ENCODE measurements at places on chromosomes 13 and 19.
A peak's percentile ranks its signal among the peaks of the same experiment; 100 is the strongest.

DNA sequence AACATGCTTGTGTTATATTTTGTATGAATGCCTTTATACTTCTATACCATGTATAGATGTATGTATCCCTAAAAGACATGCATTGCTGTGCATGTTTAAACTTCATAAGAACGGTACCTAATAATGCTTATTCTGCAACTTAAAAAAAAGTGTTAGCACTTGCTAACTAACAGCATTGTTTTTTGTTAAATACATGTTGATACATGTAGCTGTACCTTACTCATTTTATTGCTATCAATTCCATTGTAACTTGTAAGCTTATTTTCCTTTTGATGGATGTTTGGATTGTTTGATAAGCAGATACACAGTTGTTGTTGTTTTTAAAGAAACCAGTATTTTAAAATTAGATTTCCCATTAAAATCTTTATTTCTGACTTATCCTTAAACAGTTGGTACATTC, 53.8 kb downstream of the CDK8 start:
- no peak for DNase-seq

GRCh38 chr13:43786766-43787517, at the start of gene ENOX1:
Gene ENOX1 (minus strand): TSS chr13:43786972.
- DNase-seq, result peak; percentile 93

GRCh38 chr13:26867451-26868091, 107.0 kb upstream of the GPR12 start:
- DNase-seq, result no peak

DNA sequence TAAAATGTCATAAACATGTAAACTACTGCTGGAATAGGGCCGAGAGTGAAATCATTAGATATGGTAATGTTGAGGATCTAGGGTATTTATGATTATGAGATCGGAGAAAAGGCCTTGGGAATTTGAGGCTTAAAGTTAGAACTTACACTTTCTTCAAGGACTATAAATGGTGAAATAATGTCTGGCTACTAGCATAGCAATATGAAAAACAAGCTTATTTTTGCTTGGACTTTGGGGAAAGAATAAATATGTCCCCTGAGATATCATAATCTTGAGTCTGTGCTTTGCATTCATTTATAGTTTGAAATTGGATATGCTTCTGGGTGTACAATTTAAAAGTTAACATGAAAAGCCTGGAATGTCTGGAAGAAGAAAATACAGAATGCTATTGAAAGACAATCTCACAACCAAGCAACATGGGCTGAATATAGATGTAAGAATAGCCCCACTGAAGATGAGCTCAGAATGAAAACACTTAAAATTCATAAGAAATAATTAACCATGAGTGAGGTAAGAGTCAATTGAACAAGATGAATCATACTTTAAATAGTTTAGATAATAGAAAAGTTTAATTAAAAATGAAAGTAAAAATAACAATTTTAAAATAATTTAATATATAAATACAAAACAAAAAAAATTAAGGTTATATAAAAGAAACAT, 1555.4 kb upstream of the MIR17HG start:
- DNase-seq, result no peak

- no peak for DNase-seq
Measured at GRCh38 chr13:23175920-23176319, 4.9 kb upstream of the SGCG start.

- DNase-seq, result no peak
Measured at GRCh38 chr13:104301171-104301975, 1235.2 kb upstream of the SLC10A2 start.

GRCh38 chr19:51830274-51830673, 35.3 kb downstream of the FPR3 start:
- DNase-seq, result peak; percentile 15

GRCh38 chr19:16374436-16374835, 49.8 kb downstream of the KLF2 start:
- no peak for DNase-seq

DNA sequence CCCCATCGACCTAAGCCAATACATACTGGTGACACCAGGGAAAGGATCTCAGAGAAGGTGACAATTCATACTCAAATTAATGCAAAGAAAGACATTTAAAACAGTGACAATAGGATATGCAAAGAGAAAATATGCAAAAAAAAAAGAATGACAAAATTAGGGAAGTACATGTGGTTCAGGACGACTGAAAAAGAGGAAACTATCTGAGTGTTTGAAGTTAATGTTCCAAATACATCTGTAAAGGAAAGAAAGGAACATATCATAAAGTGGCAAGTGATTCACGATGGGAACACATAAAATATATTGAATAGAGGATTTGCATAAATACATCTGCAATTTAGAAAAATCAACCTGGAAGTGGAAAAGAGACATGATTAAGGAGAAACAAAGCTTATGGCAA, 441.4 kb downstream of the SLITRK5 start:
- DNase-seq, result no peak

DNA sequence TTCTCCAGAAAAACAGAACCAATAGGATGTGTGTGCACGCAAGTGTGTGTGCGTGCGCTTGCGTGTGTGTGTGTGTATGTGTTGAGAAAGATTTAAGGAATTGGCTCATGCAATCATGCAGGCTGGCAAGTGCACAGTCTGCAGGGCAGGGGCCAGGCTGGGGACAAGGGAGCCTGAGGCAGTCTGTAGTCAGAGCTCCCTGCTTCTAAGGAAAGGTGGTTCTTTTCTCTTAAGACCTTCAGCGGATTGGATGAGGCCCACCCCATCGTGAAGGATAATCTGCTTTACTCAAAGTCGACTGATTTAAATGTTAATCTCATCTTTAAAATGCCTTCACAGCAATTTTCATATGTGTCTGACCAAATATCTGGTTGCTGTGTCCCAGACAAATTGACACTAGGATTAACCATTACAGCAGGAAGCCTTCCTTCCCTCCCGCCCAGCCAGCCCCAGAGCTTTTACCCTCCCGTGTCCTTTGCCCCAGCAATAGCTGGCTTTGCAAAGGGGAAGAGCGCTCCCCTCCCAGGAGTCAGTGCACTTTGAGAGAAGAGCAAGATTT, 15.0 kb upstream of the NAXD start:
- no peak for DNase-seq

DNA sequence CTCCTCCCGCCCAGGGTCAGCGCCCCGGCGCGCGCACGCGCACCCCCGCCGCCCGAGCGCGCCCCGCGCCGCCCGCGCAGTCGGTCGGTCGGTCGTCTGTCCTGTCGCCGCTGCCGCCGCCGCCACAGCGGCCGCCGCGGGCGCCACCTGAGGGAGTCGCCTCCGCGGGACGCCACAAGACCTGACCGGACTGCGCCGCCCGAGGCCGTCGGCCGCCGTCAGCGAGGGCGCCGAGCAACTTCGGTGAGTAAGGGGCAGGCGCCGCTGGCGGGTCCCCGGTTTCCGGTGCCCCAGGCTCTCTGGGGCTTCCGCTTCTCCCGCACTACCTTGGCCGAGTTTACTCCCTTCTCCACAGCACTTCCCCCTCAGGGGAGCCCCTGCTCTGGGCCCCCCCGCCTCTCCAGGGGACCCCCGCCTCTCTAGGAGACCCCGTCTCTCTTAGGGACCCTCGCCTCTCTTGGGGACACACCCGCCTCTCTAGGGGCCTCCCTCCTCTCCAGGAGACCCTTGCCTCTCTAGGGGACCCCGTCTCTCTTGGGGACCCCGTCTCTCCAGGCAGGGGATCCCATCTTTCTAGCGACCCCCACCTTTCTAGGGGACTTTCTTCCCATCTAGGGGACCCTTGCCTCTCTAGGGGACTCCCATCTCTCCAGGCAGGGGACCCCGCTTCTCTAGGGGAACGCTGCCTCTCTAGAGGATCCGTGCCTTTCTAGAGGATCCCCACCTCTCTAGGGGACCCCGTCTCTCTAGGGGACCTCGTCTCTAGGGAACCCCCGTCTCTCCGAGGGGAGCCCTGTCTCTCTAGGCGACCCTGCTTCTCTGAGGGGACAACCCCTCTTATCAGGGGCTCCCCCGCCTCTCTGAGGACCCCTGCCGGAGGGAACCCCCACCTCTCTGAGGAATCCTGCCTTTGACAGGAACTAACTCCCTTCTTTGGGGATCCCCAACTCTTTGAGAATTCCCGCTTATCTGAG, 19.3 kb upstream of the GATAD2A start:
- DNase-seq, result no peak

DNA sequence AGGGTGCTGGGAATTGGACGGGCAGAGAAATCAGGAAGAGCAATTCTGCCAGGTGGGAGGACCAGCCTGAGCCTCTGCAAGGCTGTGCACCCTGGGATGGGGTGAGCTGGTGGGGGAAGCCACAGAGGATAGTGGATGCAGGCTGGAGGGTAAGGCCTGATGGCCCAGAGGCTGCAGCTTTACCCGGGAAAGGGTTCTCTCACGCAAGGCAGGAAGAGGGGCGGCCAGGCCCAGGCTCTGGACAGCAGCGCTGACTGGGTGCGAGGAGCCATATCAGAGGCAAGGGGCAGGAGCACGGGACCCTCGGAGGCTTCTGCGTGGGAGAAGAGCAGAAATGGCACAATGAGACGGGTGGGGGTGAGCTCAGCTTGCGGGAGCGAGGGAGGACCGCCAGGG, 104.6 kb downstream of the SOX1 start:
- no peak for DNase-seq

GRCh38 chr19:31962561-31962996, 382.8 kb upstream of the ZNF507 start:
- DNase-seq, result no peak

DNA sequence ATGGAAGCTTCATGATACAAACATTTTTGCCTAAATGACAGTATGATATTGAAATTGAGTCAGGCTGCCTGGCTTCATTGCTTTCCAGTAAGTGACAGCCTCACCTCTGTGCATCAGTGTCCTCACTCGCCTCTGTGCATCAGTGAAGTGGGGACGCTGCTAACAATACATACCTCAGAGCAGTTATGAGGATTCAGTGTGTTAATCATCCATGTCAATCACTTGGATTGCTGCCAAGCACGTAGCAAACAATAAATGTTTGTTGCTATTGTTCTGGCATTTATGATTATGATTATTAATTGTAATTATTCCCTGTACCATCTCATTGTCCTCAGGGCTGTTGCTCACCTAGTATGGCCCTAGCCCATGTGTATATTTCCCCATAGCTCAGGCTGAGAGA, 8.8 kb downstream of the PPP2R1A start:
- no peak for DNase-seq

DNA sequence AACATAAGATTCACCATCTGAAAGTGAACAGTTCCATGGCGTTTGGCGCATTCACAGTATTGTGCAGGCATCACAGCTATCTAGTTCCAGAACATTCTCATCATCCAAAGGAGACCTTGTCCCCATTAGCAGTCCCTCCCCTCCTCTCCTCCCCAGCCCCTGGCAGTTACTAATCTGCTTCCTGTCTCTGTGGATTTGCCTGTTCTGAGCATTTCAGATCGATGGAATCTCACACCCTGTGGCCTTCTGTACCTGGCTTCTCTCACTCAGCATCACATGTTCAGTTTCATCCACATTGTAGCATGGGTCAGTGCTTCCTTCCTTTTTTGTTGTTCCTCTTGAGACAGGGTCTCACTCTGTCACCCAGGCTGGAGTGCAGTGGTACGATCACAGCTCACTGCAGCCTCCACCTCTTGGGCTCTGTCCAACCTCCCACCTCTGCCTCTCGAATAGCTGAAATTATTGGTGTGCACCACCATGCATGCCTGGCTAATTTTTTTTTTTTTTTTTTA, 34.6 kb downstream of the CRTC1 start:
- DNase-seq, result no peak

GRCh38 chr13:95239283-95239682, 62.0 kb downstream of the ABCC4 start:
- no peak for DNase-seq

GRCh38 chr13:104567114-104567513, 1500.9 kb upstream of the SLC10A2 start:
- no peak for DNase-seq

DNA sequence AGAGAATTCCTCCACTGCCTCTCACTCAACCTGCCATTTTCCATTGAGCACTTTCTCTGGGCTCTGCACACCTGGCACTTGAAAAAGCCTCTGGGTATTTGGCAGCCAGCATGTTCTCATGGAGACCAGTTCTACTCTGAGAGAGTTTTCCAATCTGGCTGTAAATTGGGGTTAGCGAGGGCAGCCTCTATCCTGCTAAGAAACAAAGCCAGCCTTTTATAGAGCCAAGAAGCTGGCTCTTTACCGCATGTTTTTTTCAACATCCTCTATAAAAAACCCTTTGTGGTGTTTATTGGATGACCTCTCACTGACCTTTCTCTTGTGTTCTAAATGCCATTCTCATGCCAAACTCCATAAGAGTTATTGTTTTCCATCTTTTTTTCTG, 52.6 kb upstream of the RCBTB2 start:
- DNase-seq, result peak; percentile 87

- no peak for DNase-seq
Measured at GRCh38 chr13:72121466-72121865, 254.5 kb upstream of the DACH1 start.

GRCh38 chr19:23957660-23958281, 43.1 kb downstream of the ZNF726 start:
- no peak for DNase-seq

GRCh38 chr13:34734932-34735331, 207.1 kb upstream of the NBEA start:
- no peak for DNase-seq

- DNase-seq, result peak; percentile 35
Measured at GRCh38 chr19:53772943-53773342, 51.2 kb downstream of the NLRP12 start.

DNA sequence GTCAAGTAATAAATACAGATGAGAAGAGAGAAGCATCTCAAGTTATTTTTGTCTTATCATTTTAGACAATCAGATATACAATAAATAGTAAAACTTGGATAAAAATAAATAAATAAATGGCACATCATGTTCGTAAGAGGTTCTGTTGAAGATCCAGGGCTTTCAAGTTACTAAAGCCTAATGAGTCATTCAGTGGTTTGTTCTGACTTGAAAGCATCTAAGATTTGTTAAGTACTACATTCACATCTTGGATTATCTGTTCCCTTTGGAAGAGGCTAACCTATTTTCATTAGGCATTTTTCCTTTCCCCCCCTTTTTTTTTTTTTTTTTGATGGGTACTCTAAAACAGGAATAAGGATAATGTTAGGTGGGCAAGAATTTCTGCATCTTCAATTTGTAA, 429.3 kb downstream of the PCDH20 start:
- DNase-seq, result no peak

Measured in midbrain (tissue), 1 donor.